Uterus (tissue), 4 donors: ENCODE measurements at places on chromosomes 1 and 21. TPM values are rescaled to one million over a fixed set of nuclear protein-coding genes. Genes with fewer than 3 reads are reported as not detected.
A peak's percentile ranks its signal among the peaks of the same experiment; 100 is the strongest.

Gene CASQ1
- 0.34 TPM for total RNA-seq

GRCh38 chr21:41110664-41111063 lies 57.3 kb upstream of the BACE2 start:
- no peak for DNase-seq

- DNase-seq: no peak
These were observed 41.8 kb downstream of the TTC39A start for GRCh38 chr1:51288578-51288977.

Gene ACOT11
- 17.1 TPM for total RNA-seq

GRCh38 chr1:37097731-37098130 lies 63.4 kb upstream of the GRIK3 start:
- DNase-seq: no peak

DNA sequence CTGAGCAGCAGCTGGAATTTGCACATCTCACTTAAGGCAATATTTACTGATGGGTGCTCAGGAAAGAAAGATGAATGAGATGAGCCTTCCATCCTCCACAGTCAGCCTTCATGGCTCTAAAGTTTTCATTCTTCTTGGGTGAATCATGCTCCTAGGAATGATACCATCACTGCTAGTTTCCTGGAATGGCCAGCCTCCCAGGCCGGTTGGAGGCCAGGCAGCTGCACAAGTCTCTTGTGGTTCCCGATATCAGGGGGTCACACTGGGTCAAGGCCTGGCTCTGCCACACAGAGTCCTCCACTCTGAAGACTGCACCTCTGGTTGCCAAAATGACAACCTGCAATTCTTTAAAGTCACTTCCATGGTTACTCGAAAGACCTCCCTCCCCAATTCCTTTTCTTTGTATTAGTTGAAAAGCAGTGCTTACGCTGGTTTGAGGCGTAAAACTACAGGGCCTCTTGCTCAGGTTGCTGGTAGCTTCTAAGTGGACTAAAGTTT lies 46.2 kb upstream of the PALMD start:
- no peak for DNase-seq

Gene CYP4Z1
- 1.8 TPM for total RNA-seq

GRCh38 chr1:97071173-97071572 lies 349.6 kb downstream of the PTBP2 start:
- no peak for DNase-seq

- DNase-seq: no peak
These were observed 59.3 kb downstream of the NOS1AP start for GRCh38 chr1:162128693-162129356.

DNA sequence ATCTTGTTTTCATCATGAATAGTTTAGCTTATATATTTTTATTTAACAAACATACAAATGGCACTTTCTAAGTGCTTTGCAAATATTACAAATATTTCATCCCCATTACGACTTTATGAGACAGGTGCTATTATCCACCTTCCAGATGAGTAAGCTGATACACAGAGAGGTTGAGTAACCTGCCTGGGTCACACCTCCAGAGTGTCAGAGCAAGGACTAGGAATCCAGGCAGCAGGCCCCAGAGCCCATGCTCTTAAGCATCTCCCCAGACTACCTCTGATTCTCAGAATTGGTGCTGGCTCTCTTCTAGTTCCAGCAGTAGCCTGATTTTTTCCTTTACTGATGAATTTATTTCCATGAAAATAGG lies 40.0 kb downstream of the EPHB2 start:
- DNase-seq: no peak

DNA sequence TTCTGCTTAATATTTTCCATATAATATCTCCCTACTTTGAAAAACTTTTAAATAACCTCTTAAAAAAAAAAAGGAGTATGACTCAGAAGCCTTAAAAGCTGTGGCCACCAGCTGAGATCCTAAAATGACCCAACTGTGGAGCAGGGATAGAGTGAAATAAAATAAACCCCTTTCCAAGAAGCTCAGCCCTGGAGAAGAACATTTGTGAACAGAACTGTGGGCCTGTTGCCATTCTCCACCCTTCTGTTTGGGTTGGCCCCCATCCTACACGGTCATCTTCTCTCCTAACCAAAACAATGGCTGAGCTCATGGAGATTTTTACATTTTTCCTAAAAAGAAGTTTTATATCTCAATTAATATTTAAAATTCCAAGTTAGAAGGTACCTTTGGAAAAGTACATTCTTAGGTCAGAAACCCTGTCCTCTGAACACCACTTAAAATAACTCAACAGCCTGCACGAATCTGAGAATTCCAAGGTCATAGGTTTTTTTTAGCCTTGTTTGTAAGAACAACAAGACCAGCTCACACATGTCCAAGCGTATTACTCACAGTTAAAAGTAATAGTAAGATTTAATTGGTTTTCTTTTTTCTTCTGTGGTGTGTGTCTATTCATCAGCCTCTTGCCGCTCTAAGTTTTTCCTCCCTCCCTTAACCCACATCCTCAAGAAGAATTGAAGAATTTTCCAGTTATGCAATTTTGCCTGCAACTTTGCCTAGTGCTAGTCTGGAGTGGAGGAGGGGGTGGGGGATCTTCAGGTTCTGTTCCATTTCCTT lies 107.7 kb upstream of the ERRFI1 start:
- peak; percentile 87 for DNase-seq

GRCh38 chr1:12073796-12074195 lies 10.7 kb downstream of the TNFRSF8 start:
- DNase-seq: no peak

- peak; percentile 6 for DNase-seq
These were observed 62.8 kb downstream of the IRF2BP2 start for GRCh38 chr1:234546890-234547788.
